ENCODE measurements at places on chromosomes 2 and 18. TPM values are rescaled to one million over a fixed set of nuclear protein-coding genes. Genes with fewer than 3 reads are reported as not detected.

- DNase-seq = no peak
Measured at GRCh38 chr2:21289989-21290388, 166.2 kb downstream of the TDRD15 start.

DNA sequence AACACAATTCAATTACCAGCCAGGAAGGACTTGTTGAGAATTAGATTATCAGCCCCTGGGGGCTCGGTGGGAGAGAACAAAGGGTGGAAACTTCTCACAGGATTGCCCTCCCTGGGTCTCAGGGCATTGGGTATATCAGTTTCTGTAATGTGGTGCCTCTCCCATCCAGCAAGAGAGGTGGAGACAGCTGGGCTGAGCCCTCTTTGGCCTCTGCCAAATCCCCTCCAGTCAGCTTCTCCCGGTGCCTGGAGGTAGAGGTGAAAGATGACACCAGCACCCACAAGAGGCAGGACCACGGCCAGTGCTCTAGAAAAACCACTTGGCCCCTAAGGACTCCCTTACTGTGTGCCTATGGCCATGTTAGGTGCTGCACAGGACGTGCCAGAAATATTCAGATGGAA is 179.7 kb downstream of the HAUS1 start:
- DNase-seq = no peak

GRCh38 chr2:205869439-205869838 is 187.1 kb downstream of the NRP2 start:
- no peak for DNase-seq

GRCh38 chr18:9578306-9578705 is 36.1 kb downstream of the PPP4R1 start:
- DNase-seq = no peak

- DNase-seq = no peak
Measured at GRCh38 chr2:32564417-32565035, 63.3 kb upstream of the TTC27 start.

DNA sequence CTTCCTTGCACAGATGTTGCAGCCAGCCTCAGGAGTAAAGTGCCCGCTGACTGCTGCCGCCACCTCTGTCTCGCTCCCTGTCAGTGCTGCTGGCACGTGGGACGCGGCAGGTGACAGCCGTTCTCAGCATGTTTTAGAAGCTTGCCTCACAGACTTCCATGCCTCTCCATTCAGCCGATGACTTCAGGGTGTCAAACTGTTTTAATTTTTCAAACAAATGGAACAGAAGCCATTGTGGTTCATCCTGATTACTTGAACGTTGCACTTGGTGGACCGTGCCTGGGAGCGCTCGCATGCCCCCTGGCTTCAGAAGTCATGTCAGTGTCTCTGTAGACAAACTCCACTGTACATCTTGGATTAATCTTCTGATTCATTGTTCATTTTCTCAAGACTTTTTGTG is 62.7 kb upstream of the EML6 start:
- no peak for DNase-seq

GRCh38 chr18:73990258-73990657 is 157.4 kb downstream of the FBXO15 start:
- DNase-seq = no peak

DNA sequence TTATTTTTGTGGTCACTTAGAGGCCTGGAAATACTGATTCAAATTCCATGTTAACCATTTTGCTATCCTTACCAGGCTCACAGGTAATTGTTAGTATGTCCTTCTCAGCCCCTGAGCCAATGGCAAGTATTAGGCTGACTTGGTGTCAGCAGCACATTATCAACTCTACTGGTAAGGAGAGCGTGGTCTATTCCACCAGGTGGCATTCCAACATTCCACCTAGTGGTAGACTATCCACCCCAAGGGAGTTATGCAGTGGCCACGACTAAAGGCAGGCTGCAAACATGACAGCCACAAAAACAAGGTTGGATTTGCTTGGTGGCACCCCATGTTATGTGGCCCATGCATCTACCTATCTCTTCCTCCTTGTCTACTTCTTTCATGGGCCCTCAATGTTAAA is 31.8 kb upstream of the GCC2 start:
- no peak for DNase-seq

DNA sequence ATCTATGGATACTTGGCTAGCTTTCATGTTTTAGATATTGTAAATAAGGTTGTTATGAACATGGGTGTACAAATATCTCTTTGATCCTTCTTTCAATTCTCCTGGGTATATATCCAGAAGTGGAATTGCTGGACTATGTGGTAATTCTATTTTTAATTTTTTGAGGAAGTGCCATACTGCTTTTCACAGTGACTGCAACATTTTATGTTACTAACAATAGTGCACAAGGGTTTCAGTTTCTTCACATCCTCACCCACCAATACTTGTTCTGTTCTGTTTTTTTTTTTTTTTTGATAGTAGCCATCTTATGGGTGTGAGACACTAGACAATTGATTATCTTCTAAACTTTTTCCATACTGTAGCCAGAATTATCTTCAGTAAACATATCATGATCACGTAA is 17.3 kb upstream of the NEUROD1 start:
- DNase-seq = no peak

DNA sequence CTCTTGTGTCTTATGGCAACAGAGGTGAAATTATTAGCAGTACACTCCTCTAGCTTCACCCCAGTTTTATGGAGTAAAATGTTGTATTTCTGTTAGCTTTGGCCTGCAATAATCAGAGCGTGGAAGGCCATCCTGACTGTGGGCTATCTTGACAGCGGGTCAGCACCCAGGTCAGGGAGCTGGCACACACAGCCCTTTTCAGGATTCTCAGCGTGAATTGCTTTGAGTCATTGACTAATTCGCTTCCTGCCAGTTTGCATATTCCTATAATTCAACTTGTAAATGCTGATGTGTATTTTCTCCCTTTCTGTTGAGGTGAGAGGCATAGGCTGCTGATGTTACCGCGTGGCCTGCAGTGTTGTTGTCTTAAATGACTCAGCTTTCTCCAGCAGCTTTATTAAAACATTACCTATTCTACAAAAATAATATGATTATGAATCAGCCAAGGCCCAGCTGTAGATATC is 109.6 kb upstream of the EML6 start:
- DNase-seq = no peak

- no peak for DNase-seq
Measured at GRCh38 chr2:207304761-207305160, 139.0 kb upstream of the KLF7 start.

GRCh38 chr18:56066524-56067213 is 478.7 kb upstream of the TCF4 start:
- no peak for DNase-seq

GRCh38 chr2:162734866-162735265 is 103.7 kb downstream of the KCNH7 start:
- no peak for DNase-seq

- no peak for DNase-seq
Measured at GRCh38 chr2:74267068-74267467, 68.7 kb downstream of the MTHFD2 start.

GRCh38 chr18:21100678-21101077 is 10.9 kb downstream of the ROCK1 start:
- no peak for DNase-seq

- DNase-seq = no peak
Measured at GRCh38 chr2:26805241-26805676, 19.4 kb downstream of the CENPA start.

- DNase-seq = no peak
Measured at GRCh38 chr2:153287109-153287801, 191.3 kb downstream of the RPRM start.

Gene SULT1C3
- not detected for total RNA-seq

Gene NTSR2
- not detected for total RNA-seq

Gene TRIM54
- 0.31 TPM for total RNA-seq

Gene GORASP2
- total RNA-seq = 63.1 TPM

Gene PPP4R1
- 145 TPM for total RNA-seq

Gene ICOS
- not detected for total RNA-seq

Gene ACKR3
- 90.5 TPM for total RNA-seq

Gene CSRNP3
- 8.3 TPM for total RNA-seq

Gene AGXT
- total RNA-seq = not detected

Gene SKA1
- 0.36 TPM for total RNA-seq

Gene EFR3B
- total RNA-seq = 13.2 TPM

Gene CASP8
- total RNA-seq = 12.1 TPM

Gene INHA
- 0.53 TPM for total RNA-seq
